ENCODE measurements at places on chromosomes 5 and 9.

- DNase-seq: peak; percentile 89
- H3K27ac ChIP-seq: no peak overlapping the region
- peaks cover 35% of the 10 kb centered on the region for H3K4me1 ChIP-seq
- H3K36me3 ChIP-seq: no peaks in the 10 kb centered on the region
- H3K4me3 ChIP-seq: no peak overlapping the region
Observed at GRCh38 chr5:159412284-159413046, 82.2 kb upstream of the IL12B start.

DNA sequence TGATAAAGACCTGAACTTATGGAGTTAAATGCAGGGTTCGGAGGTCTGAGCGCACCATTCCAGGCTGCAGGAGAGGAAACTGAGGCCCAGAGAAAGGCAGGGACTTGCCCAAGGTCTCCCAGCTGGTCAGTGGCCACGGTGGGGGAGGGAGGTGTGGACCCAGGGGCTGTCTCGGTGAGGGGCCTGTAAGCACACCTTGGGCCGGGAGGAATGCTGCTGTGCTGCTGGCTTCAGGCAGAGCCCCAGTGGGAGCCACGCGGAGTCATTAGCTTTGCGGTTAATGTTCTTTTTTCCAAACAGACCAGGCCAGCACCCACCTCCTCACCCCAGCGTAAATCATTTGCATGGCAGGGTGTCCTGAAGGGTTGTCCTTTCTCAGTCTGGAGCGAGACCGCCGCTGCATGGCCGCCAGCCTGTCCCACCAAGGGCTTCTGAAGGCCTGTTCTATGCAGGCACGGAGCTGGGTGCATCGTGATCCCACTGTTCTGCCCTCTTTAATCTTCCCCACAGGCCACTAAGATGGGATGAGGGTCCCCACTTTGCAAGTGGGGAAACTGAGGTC, 35.9 kb downstream of the NEURL1B start:
- H3K27me3 ChIP-seq: no peaks in the 10 kb centered on the region
- no peak overlapping the region for H3K27ac ChIP-seq
- no peaks in the 10 kb centered on the region for H3K36me3 ChIP-seq
- no peak overlapping the region for H3K4me3 ChIP-seq

DNA sequence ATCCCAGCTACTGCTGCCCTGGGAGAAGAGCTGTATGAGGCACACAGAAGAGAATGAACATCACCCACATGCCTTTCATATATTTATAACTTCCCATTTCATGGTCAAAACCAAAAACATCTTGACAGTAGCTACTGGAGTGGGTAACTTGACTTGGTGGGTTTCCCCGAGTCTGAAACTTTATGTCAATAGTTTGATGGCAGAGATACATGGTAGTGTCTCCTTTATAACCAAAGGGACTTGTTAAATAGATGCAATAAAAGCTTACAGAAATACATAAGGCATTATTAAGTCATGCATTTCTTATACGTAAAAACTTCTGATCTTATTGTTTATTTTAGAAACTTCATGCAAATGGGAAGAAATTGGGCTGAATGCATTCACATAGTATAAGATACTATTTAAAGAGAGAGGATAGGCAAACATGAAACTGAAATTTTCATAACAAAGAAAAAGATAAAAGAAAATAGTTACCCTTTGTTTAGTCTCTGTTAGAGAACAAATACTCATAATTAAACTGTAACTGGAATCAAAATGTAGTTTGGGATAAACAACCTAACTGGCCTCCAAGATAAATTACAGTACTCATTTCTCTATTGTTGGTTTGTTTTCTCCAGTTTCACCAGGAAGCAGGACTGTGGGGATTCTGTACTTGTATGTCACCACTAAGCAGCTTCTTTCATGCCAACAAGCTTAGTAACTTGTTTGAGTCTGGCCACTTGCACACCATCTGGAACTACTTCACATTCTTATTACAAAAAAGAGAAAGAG, 459.3 kb upstream of the MEF2C start:
- H3K27ac ChIP-seq: no peak overlapping the region
- DNase-seq: no peak
- H3K36me3 ChIP-seq: no peaks in the 10 kb centered on the region

DNA sequence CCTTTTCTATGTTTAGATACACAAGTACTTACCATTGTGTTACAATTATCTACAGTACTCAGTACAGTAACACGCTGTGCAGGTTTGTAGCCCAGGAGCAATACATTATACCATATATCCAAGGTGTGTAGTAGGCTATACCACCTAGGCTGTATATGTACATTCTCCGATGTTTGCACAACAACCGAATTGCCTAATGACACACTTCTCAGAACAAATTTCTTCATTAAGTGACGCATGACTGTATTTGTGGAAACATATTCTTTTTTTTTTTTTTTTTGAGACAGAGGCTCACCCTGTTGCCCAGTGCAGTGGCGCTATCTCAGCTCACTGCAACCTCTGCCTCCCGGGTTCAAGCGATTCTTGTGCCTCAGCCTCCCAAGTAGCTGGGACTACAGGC, 4.0 kb upstream of the RAD23B start:
- no peak for DNase-seq
- no peak overlapping the region for H3K27ac ChIP-seq
- peaks cover 7% of the 10 kb centered on the region for H3K27me3 ChIP-seq
- peaks cover 6% of the 10 kb centered on the region for H3K4me1 ChIP-seq
- no peaks in the 10 kb centered on the region for H3K36me3 ChIP-seq
- no peak overlapping the region for H3K4me3 ChIP-seq

GRCh38 chr9:129334105-129334935, 156.3 kb upstream of the IER5L start:
- H3K4me1 ChIP-seq: peaks cover 27% of the 10 kb centered on the region
- no peaks in the 10 kb centered on the region for H3K36me3 ChIP-seq
- H3K27ac ChIP-seq: peak overlapping the region; percentile 46
- no peaks in the 10 kb centered on the region for H3K27me3 ChIP-seq
- DNase-seq: no peak
